Natural killer cell treated with Interleukin-12 subunit alpha and Interleukin-12 subunit beta and Interleukin-15 and Interleukin-18, amount 100 ng/mL, for 72 hours (primary cell): ENCODE measurements at places on chromosomes 2 and 18.

- H3K27ac ChIP-seq = peak overlapping the region; percentile 92
- peaks cover 37% of the 10 kb centered on the region for H3K4me1 ChIP-seq
- DNase-seq = no peak
- no peaks in the 10 kb centered on the region for H3K36me3 ChIP-seq
Measured at GRCh38 chr18:23230686-23231085, 95.4 kb downstream of the CABLES1 start.

- no peaks in the 10 kb centered on the region for H3K36me3 ChIP-seq
- no peaks in the 10 kb centered on the region for H3K27me3 ChIP-seq
- H3K4me1 ChIP-seq = no peaks in the 10 kb centered on the region
Measured at GRCh38 chr2:157789933-157790511, 86.1 kb downstream of the ACVR1 start.

- no peak overlapping the region for H3K4me3 ChIP-seq
- no peak for DNase-seq
- no peaks in the 10 kb centered on the region for H3K4me1 ChIP-seq
Measured at GRCh38 chr2:193334401-193334800, 1139.7 kb upstream of the TMEFF2 start.

DNA sequence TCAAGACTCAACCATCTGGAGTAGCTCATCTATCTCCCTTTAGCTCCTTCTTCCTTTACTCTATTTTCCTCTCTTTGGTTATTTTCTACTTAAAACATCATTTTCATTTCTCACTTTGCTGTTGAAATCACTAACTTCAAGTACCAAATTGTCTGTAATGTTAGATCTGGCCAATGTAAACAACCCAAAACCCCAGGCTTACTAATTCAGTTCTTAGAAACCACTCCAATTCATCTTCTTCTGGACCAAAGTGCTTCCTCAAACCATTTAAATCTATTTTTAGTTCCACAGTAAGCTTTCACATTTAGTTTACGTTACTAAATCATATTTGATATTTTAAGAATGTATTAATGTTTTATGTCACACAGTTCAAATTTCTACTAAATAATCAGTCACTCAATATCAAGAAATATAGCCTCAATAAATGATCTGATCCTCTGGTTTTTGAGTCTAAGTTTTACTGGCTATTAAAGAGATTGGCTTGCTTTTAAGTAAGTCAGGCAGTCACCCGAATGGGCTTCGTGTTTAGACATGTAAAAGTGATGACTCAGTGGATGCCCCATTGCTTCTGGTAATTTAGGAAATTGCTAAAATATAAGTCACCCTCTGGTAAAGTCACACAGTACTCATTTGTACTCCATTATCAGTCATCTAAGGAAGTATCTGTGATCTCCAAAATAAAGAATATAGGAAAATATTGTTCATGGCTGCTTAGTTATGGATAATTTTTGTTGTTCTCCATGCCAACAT is 527.2 kb upstream of the SOX11 start:
- DNase-seq = no peak

GRCh38 chr2:98293931-98294687 is 52.1 kb upstream of the CNGA3 start:
- H3K36me3 ChIP-seq = peaks cover 6% of the 10 kb centered on the region
- H3K27me3 ChIP-seq = peaks cover 41% of the 10 kb centered on the region
- no peak overlapping the region for H3K27ac ChIP-seq

- H3K4me1 ChIP-seq = no peaks in the 10 kb centered on the region
- H3K27ac ChIP-seq = no peak overlapping the region
- DNase-seq = no peak
Measured at GRCh38 chr18:70335892-70336726, 47.3 kb downstream of the SOCS6 start.

GRCh38 chr2:25105336-25106085 is 62.9 kb downstream of the POMC start:
- no peak for DNase-seq
- no peak overlapping the region for H3K27ac ChIP-seq
- no peaks in the 10 kb centered on the region for H3K36me3 ChIP-seq
- peaks cover 20% of the 10 kb centered on the region for H3K27me3 ChIP-seq
